ENCODE measurements at places on chromosomes 3 and 15. TPM values are rescaled to one million over a fixed set of nuclear protein-coding genes. Genes with fewer than 3 reads are reported as not detected.

DNA sequence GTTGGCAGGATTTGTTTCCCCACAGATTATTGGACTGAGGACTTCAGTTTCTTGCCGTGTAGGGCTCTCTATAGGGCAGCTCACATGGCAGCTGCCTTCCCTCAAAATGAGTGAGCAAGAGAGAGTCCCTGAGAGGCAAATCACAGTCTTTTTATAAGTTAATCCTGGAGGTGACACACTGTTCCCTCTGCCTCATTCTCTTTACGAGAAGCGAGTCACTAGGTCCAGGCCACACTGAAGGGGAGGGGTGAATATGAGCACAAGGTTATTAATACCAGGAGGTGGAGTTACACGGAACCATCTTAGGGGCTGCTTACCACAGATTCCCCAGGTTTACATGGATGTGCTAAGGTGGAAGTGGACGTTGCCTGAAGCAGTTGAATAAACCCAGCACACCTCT is 77.0 kb downstream of the LPP start:
- DNase-seq = no peak

GRCh38 chr3:165156757-165157420 is 39.3 kb downstream of the SLITRK3 start:
- no peak for DNase-seq

DNA sequence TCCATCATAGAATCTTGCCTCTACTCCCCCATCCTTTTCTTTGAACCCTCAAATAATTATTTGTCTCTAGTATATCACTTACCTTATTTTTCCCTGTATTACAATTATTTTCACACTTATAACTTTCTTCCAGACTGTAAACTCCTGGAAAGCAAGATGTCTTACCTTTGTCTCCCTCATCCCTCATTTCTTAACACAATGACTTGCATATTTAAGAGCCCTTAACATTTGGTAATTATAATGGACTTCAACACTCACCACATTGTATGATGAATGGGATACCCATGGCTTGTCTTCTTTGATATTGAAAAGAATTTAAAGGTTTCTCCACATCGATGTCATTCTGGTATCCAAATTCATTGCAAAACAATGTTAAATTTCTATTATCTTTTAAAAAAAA is 81.4 kb upstream of the GUCA1C start:
- no peak for DNase-seq

GRCh38 chr3:64803469-64803868 is 115.7 kb upstream of the ADAMTS9 start:
- no peak for DNase-seq

- DNase-seq = no peak
Observed at GRCh38 chr15:78065284-78065872, 12.1 kb downstream of the TBC1D2B start.

GRCh38 chr15:90558171-90558573 is 28.4 kb downstream of the CRTC3 start:
- no peak for DNase-seq

GRCh38 chr15:29736012-29736743 is 86.1 kb downstream of the TJP1 start:
- DNase-seq = no peak

DNA sequence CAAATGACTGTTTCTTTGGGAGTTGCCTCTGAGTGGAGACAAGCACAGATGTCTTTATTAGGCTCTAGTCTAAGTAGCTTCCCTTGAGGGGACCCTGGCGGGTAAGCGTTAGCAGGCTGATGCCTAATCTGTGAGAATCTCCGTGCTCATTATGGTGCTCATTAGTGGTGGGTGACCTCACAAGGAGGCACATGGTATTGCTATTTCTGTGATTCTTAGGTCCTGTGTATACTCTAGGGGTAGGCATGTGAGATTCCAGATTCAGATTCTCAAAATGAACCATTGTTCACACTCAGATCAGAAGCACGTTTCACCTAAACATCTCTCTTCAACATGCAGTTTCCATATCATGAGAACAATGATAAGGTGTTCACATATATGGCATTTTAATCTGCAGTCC is 809.7 kb downstream of the NR2F2 start:
- DNase-seq = no peak

DNA sequence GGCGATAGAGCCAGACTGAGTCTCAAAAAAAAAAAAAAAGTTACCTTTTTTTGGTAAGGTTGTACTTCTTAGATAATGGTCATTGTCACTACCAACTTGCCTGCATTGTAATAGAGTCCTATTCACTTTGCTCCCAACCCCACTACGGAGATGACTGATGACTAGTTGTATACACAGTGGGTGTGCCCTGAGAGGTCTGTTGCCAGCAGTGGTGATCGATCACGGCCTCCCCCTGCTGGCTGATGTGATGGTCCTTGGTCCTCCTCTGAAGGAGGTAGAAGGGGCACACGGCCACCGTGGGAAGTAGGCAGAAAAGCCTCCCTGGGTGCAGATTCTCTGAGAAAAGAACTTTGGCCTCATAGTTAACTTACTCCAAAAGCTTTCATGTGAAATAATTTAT is 10.7 kb downstream of the GCNT3 start:
- DNase-seq = peak; percentile 16

GRCh38 chr15:42955518-42955917 is 34.9 kb upstream of the TTBK2 start:
- no peak for DNase-seq

DNA sequence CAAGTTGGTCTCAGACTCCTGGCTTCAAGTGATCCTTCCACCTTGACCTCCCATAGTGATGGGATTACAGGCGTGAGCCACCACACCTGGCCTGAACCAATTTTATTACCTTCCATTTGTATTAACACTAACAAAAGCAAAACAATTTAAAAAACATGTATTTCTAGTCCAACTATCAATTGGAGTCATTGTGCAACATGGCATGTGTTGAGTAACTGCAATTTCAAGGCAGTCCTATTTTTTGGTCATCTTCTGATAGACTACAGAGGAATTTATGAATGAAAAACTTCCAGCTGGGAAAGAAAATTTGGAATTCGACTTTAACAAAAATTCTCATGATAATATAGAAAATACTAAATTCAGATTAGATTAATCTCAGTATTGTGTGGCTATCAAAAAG is 16.8 kb downstream of the SPTSSB start:
- DNase-seq = no peak

GRCh38 chr3:123527046-123527445 is 57.8 kb downstream of the HACD2 start:
- no peak for DNase-seq

DNA sequence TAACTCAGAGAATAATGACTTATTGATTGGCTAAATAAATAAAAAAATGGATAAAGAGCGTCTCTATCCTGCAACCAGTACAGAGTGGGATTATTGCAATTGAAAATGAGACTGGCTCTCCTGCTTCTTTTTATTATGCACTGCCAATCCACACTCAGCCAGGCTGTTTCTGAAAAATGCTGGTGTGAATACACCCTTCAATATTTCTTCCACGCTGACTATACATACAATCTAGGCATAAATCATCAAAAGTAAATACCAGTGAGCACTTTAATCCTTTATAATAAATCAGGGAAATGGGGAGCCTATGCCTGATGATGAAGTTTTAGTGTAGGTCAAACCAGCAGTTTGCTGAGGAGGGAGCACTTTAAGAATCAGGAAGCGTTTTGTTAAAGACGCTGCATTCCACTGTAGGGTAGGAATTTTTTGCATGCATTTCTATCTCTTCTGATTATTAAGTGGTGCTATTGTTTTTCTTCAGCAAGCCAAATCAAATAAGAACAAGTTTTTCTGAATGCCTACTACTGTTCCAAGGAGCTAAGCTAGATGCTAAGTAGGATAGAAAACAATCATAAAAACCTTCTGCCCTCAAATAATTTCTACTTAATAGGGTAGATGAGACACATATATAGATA is 781.5 kb downstream of the TBL1XR1 start:
- no peak for DNase-seq

DNA sequence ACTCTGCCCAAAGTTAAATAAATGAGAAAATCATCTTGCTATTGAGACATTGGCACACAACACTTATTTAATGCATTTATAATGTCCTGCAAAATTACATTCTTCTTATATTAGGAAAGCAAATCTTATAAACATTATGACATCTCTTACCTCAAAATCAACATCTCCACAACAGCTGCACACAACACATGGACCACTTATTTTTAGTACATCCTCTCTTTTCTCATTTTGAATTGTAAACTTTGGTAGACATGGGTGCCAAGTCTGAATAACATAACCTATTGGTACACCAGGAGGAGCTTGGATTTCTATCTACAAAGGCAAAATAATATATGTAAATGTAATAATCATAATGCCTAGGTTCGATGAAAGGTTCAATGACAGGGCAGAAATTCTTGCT is 23.0 kb downstream of the PLSCR1 start:
- no peak for DNase-seq

DNA sequence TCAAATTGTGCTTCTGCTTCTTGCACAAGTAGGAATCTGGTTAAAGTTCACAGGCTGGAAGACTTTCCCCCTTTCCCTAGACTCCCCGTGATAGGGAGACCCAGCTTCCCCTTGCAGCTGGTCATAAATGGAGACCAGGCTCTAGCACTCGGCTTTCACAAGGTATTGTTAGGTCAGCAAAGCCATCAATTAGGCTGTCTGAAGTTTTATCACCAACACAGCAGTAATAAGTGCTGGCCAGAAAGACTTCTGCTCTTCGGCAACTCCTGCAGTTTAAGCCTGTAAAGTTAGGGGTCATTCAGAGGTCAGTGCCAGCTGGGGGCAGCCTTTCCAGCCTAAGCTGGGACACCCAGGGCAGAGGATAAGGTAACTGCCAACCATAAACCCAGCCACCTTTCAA is 203.4 kb downstream of the MEIS2 start:
- peak; percentile 82 for DNase-seq

GRCh38 chr3:127676921-127677351 is 4.2 kb downstream of the ABTB1 start:
- DNase-seq = peak; percentile 71

GRCh38 chr15:61639491-61639890 is 410.4 kb upstream of the RORA start:
- no peak for DNase-seq

GRCh38 chr3:112610121-112610520 is 30.8 kb downstream of the CCDC80 start:
- no peak for DNase-seq

Gene CPNE9
- polyA plus RNA-seq = 0.19 TPM

Gene CD80
- polyA plus RNA-seq = not detected

Gene TMOD2
- 2.5 TPM for polyA plus RNA-seq

Gene TOP2B
- 55.0 TPM for polyA plus RNA-seq
